ENCODE measurements at places on chromosomes 11 and 22.

GRCh38 chr11:3157381-3158130, 7.6 kb downstream of the OSBPL5 start:
- DNase-seq, result no peak

DNA sequence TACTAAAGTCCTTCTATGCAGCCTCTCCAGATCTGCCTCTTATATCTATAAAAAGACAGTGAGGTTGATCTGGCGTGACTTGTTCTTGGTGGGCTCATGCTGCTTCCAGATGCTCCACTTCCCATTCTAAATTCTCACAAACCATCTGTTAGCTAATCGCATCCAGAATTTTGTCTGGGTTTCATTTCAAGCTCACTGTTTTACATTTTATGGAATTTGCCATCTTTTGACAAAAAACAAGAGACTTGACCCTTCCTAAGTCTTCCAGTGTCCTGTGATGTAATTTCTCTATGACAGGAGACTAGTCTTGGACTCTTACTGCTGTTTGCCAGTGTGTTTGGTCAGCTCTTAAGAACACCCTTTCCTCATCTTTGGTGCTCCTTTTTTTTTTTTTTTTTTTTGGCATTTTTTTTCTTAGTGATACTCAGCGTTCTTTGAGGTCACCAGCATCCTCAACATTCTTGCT, 23.0 kb downstream of the CRKL start:
- DNase-seq, result no peak

GRCh38 chr22:48112687-48113521, 1350.5 kb downstream of the TBC1D22A start:
- no peak for DNase-seq

- no peak for DNase-seq
Observed at GRCh38 chr11:126800009-126800408, 200.6 kb downstream of the KIRREL3 start.

DNA sequence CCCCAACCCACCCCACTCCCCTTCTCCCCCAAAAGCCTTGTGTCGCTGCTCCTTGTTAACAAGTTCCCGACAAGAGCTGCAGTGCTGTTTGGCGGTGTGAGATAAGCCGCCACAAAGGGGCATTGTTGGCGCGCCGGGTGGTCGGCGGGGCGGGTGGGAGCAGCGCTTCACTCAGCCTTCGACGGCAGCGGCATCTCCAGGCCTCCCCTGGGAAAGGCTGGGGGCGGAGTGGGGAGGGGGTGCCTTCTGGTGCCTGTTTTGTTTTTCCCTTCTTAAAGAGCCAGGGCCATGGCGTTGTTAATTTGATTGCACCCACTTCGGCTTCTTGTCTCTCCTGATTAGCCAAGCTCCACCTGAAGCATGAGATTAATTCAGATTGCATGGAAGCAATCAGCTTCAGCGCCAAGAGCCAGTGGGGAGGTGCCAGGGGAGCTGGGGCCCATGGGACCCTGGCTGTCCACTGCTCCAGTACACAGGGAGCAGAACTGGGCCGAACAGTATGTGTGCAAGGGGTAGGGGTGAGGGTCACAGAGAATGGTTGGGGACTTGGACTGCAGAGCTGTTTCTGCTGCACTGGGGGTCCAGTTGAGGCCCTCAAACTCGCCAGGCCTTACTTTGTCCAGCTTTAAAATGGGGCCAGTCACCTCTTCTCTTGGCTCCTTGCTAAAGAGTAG, 165.1 kb downstream of the CEP164 start:
- DNase-seq, result no peak

- DNase-seq, result no peak
Observed at GRCh38 chr11:129967996-129968395, 34.6 kb downstream of the PRDM10 start.

DNA sequence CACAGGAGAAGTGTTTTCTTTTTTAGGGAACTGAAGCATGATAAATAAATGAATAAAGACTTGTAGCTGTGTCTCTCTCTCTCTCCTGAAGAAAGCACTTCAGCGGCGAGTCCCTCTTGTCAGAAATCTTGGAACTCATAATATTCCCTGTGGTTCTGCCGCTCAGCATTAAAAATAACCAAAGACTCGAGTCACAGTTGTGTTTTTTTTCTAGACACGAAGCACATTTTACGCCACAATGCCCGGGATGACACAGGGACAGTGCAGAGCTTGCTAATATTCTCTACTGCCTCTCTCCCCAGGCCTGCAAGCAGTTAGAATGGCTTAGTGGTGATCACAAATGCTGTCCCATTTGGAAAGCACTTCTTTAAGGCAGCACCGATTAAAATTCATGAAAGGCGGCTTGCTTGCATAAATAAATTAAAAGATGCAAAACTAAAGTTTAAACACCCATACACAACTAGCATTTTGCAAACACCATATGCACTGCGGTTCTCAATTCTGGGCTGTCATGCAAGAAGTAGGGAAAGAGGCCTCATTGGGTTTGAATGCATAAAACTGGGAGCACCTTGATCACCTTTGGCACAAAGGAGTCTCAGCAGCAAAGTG, 597.4 kb downstream of the SOX6 start:
- no peak for DNase-seq

GRCh38 chr11:69356703-69357457, 62.9 kb downstream of the MYEOV start:
- DNase-seq, result peak; percentile 38

- no peak for DNase-seq
Observed at GRCh38 chr11:20122131-20122530, 38.1 kb downstream of the DBX1 start.

- peak; percentile 46 for DNase-seq
Observed at GRCh38 chr11:100632941-100633452, 54.1 kb upstream of the ARHGAP42 start.

DNA sequence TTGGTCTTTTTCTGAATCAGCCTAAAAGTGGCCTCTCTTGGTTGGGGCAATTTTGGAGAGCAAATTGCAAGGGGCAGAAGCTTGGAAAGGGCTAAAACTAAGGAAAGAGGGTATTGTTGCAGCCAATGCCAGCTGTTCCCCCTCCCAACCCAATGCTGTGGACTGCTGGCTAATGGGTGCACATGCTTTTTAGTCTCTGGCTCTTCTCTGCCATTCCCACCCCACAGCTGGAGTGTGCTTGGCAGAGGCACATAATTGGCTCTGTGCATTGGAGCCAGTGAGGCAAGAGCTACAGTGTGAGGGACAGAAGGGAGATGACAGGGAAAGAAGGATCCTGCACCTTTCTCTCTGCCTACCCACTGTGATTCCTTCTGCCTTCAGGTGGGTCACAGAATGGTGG, 140.0 kb downstream of the NECTIN1 start:
- DNase-seq, result no peak

GRCh38 chr11:17859552-17859951, 125.0 kb downstream of the KCNC1 start:
- no peak for DNase-seq

DNA sequence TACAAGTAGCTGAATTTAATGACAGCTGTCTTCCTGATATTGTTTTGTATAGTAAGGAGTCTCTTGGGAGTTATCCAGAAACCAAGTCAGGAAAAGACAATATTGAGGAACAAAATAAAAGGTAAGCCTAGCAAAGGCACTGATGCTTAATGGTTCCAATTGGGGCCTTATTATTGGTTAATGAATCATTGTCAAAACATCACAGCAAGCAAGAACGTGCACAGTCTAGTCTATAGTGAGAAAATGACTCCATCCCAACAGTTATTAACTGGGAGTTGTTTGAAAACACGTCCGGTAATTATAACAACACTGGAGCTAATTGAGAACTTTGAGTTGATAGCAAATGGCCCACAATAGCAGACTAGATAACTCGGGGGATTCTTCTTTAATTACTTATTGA, 17.7 kb downstream of the BSX start:
- no peak for DNase-seq

- DNase-seq, result no peak
Observed at GRCh38 chr11:81165164-81165563, 1568.5 kb downstream of the FAM181B start.

DNA sequence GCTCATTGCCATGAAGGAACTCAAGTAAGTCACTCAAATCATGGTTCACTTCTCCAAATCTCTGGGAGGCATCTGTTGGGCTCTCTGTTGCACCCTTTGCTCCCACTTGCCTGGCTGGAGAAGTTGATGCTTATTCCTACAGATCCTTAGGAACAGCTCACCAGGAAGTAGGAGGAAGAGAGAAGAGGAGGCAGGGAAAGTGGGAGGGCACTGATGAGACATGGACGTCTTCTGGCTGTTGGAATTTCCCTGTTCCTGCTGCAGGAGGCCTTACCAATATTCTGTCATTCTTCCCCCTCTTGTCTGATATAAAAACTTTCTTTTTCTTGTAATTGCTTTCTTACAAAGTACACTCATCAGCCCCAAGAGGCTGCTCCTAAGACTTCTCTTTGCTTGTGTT, 13.6 kb downstream of the POLR2F start:
- DNase-seq, result no peak

DNA sequence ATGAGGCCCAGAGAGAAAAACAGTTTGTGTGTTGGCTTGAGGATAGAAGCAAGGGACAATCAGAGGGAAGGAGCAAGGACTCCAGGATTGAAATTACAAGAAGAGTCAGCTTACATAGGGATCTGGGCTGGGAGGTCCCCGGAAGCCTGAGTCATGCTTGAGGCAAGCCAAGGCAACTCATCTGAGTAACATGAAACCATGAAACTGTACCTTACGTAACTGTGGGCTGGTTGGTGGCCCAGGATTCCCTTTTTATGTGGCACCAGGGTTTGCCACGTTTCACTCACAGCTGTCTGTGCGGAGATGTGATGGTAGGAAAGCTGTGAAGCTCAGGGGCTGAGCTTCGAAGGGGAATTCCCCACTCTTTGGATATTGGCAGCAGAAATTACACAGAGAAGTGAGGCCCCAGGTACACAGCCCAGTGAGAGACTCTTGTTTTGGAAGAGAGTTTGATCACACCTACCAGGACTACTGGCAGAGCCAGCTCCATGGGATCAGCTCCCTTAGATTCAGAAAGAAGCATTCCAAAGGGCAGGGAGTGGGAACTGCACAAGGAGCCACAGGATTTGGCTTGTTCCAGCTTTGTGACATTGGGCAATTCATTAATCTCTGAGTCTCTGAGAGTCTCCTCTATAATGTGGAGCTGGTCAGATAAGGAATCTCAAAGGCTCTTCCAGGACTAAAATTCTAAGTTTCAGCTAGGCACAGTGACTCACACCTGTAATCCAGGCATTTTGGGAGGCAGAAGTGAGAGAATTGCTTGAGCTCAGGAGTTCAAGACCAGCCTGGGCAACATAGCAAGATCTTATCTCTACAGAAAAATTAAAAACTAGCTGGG, 7.8 kb downstream of the SLC5A1 start:
- DNase-seq, result no peak

- DNase-seq, result no peak
Observed at GRCh38 chr11:127493330-127494022, 492.9 kb upstream of the KIRREL3 start.

DNA sequence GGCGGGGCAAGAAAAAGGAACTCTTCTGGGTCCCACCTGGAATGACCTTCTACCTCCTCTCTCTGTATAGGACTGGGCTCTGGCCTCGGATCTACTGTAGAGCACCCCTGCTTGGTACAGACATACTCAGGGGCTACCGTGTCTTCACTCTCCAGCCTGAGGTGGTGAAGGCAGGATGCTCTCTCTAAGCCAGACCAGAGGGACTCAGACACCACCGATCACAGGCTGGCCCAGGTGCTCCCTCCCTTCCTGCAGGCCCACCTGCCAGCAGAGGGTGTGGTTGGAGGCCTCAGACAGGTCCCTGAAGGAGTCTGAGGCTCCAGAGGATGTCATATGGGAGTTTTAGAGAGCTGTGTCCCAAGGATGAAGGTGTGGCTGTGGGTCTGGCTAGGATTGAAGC, 4.1 kb downstream of the NHERF4 start:
- DNase-seq, result no peak

DNA sequence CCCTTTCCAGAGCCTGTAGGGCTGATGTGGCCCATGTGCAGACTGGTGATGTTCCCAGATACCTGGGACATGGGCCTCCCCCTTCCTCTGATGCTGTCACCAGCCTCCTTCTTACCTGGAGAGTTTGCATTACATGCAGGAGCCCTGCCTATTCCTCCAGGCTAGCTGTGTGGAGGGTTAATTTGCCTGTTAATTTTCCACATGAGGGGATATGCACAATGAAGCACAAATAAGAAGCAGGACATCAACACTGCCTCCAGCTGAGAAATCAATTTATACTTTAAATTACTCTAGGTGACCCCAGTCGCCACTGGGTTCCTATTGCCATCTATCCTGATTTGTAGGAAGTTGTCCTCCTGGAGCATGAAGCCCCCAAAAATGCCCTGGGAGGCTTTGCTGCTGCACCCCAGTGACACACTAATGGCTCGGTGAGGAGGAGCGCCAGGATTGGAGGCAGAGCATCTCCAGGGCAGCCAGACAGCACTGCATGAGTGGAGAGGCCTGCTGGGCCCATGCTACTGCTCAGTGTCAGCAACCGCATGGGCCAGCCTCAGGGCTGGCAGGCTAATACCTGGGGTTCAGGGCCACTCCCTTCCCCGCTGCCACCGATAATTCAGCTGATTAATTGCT, 101.6 kb upstream of the USP47 start:
- DNase-seq, result no peak

- DNase-seq, result no peak
Observed at GRCh38 chr22:47168900-47169800, 406.7 kb downstream of the TBC1D22A start.

DNA sequence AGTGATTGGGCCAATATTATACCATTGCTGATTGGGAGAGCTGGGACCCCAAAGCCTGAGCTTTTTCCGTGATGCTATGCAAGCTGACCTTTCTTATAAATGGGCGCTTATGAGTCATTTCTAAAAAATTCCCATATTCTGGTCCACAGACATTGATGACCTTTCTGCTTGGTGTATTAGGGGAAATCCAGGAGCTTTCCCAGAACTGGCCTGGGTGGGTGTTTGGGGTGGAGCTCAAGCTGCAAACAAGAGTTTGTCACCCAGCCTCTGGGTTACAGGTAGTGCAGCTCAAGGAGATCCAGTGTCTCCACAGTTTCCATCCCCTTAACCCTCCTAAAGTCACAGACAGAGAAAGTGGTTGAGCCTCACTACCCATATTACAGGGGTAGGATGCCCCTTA, 67.7 kb downstream of the CCDC81 start:
- no peak for DNase-seq

GRCh38 chr11:91305402-91305801, 919.2 kb upstream of the FAT3 start:
- DNase-seq, result no peak

GRCh38 chr11:2741006-2741376, 41.2 kb upstream of the KCNQ1OT1 start:
- DNase-seq, result no peak

GRCh38 chr11:112051768-112052167, 22.0 kb downstream of the PIH1D2 start:
- DNase-seq, result no peak

DNA sequence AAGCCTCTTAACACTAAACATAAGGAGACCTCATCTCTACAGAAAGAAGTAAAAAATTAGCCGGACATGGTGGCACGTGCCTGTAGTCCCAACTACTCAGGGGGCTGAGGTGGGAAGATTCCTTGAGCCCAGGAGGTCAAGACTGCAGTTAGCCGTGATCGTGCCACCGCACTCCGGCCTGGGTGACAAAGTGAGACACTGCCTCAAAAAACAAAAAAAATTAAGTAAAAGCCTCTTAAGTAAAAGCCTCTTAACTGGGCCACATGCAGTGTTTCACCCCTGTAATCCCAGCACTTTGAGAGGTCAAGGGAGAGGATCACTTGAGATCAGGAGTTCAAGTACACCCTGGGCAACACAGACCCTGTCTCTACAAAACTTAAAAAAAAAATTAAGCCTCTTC, 25.7 kb downstream of the CELF1 start:
- no peak for DNase-seq

GRCh38 chr11:93524173-93524536, 19.0 kb downstream of the SMCO4 start:
- DNase-seq, result no peak
